Right ventricle myocardium inferior (tissue), 1 donor: ENCODE measurements at places on chromosomes 3 and 15.

DNA sequence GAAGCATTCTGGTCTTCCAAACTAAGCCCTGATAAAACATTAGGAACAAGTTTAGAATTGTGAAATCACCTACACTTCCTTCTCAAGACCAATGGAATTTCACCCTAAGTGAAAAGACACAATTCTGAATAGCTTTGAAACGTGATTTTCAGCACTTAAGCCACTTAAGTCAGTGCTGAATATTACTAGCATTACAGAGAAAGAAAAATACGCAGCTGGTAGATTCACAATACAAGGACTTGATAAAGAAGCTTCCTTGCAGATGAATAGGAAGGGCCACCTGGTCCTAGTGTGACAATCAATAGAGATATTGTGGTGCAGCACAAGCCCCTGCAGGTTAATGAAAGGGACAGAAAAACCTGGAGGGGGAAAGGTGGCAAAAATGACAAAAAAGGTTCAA is 353.1 kb upstream of the ALCAM start:
- no peak for DNase-seq

- DNase-seq = no peak
Observed at GRCh38 chr3:183033746-183034145, 53.4 kb upstream of the DCUN1D1 start.

GRCh38 chr3:119034256-119035013 is at the start of gene IGSF11:
Gene IGSF11, minus strand, starts transcription at chr3:119034846. Its CDS starts 264 bp downstream, at chr3:119034582.
- DNase-seq = peak; percentile 71

- DNase-seq = peak; percentile 93
Observed at GRCh38 chr15:70892002-70892911, at the start of the genes LRRC49 and THAP10. Gene LRRC49, plus strand, starts transcription at chr15:70892826. Its CDS starts 69 bp downstream, at chr15:70892895. Gene THAP10, minus strand, starts transcription at chr15:70892433. Its CDS starts 161 bp downstream, at chr15:70892272.

DNA sequence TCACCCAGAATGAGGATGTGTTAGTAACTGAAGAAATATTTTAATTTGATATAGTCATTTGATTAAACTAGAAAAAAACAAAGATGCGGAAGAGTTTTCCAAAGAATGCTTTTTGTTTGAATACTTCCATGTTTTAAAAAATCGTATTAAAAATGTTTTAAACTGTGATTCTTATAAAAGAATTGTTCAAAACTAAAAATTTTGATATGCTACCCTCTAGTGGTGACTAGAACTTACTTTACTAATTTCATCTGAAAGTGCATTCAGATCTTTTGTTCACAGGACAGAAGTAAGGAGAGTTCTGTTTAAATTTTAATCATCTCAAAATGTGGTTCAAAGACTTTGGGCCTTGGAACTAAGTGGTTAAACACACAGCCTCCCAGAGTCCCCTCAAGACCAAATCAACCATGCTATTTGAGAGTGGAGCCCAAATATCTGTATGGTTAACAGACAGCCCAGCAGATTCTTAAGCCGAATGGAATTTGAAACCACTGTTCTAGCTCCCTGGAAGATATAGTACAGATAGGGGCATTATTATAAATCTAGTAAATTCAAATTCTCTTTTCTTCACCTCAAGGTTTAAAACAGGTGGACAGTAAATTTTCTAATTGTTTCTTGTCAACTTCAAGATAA is 45.2 kb upstream of the SYNPR start:
- no peak for DNase-seq

- no peak for DNase-seq
Observed at GRCh38 chr15:81351651-81352050, 22.4 kb downstream of the TMC3 start.

GRCh38 chr3:169575381-169575780 is 88.1 kb downstream of the MECOM start:
- DNase-seq = no peak

- DNase-seq = no peak
Observed at GRCh38 chr3:49614936-49615335, 59.2 kb upstream of the APEH start.

DNA sequence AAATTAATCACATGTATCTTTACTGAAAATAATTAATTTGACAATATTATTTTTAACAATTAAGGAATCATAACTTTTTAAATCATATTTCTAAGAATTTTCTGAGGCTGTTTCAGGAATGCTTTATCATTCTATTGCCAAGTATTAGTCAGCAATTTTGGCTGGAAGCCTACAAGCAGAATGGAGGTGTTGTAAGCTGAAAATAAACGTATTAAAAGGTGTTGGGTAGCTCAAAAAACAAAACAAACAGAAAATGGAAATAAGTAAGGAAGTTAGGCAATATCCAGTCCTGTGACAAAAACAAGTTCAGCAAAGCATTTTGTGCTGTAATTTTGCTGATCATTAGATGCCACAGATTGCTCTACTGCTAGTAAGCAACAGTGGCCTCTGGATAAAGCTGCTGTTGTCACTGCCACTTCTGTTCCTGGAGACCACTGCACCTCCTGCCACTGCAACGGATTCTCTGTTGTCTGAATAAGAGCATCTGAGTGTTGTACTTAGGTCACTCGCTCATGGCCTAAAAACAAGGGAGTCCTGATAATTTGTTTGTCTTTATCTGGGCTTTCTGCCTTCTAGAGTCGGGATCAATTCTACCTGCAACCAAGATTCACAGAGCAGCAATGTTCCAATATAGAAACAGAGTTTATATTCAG is 63.5 kb upstream of the SLITRK3 start:
- no peak for DNase-seq

DNA sequence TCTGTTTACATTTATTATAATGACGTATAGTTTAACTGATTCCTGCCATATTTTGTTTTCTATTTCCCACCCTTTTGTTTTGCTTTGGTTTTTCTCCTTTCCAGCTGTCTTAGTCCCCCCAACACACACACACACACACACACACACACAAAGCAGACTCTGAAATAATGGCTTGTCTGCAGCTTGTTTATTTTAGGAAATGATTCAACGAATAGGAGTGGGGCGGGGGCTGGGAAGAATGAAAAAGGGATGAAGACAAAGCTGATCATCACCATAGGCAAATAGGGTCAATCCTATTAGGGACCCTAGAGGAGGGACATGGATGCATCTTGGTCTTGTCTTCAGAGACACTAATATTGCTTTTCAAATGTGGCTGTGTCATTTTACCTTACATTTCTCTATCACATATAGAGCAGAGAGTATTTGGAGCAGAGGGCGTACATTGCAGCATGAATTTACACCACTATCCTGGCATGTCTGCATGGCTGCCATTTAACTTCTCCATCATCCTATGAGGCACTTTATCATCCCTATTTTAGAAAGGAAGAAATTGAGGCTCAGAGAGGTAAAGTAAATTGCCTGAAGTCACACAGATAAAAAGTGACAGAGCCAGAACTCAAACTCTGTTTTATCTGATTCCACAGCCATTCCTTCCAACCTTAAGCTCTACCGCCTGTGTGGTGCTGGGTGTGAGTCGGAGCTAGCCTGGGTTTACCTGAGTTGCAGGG is 147.2 kb upstream of the TPM1 start:
- DNase-seq = no peak

- no peak for DNase-seq
Observed at GRCh38 chr3:137792626-137793271, 28.6 kb downstream of the SOX14 start.

DNA sequence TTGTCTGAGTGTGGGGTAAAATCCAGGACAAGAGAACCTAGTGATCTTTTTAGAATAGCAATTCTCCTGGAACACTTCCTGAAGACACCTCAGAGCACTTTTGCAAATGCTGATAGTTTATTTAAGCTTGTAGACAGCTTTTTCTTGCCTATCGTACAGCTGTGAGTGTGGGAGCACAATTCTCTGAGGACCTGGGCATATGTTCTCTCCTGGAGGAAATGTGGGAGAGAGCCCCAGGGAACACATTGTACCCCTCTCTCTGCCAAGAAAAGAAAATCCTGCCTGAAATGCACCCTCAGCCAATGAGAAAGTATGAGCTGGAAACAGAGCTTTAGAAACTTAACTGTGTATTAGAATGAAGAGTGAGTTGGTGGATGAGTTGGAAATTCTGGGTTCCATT is 308.3 kb upstream of the SEMA6D start:
- DNase-seq = no peak

- no peak for DNase-seq
Observed at GRCh38 chr15:52635908-52636307, 43.3 kb downstream of the ATOSA start.

DNA sequence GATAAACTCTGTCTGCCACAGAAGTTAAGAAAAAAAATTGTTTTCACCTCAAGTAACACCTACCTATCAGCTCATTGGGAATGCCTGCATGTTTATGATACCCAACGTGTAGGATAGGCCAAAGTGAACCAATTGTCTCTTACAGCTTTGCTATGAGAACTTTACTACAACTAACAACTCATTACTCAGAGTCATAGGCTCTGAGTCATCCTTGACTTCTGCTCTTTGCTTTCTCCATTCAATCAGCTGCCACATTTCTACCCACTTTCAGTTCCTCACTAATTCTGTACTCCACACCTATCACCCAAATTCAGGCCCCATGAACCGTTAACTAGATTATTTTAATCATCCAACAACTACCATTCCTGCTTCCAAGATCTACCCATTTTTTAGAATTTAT is 843.9 kb downstream of the TUSC7 start:
- no peak for DNase-seq

GRCh38 chr3:161510510-161511260 is 14.1 kb downstream of the OTOL1 start:
- DNase-seq = no peak

DNA sequence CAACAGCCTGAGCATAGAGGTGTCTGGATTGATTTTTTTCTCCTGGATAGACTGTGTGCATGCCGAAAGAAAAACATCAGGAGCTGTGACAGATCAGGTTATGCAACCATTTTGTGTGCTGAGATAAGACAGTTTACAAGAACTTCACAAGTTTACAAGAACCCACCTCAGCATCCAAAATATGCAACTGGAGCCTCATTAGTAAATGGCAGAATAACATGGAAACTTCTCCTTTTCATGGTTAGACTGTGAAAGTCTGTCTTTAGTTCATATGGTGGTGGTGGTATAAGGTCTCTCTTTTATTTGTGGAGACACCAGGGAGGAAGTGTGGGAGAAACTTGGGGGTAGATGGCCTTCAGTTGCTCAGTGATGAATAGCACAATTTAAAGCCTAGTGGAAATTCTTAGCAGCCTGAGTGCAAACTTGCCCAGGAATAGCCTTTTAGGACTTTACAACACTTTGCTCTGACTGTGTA is 3.7 kb upstream of the ZNF609 start:
- DNase-seq = no peak

- no peak for DNase-seq
Observed at GRCh38 chr3:14146381-14147065, 21.7 kb downstream of the TMEM43 start.

- DNase-seq = no peak
Observed at GRCh38 chr3:105399611-105400010, 32.9 kb downstream of the ALCAM start.

- DNase-seq = peak; percentile 83
Observed at GRCh38 chr15:31352339-31352751, 25.7 kb downstream of the KLF13 start.

DNA sequence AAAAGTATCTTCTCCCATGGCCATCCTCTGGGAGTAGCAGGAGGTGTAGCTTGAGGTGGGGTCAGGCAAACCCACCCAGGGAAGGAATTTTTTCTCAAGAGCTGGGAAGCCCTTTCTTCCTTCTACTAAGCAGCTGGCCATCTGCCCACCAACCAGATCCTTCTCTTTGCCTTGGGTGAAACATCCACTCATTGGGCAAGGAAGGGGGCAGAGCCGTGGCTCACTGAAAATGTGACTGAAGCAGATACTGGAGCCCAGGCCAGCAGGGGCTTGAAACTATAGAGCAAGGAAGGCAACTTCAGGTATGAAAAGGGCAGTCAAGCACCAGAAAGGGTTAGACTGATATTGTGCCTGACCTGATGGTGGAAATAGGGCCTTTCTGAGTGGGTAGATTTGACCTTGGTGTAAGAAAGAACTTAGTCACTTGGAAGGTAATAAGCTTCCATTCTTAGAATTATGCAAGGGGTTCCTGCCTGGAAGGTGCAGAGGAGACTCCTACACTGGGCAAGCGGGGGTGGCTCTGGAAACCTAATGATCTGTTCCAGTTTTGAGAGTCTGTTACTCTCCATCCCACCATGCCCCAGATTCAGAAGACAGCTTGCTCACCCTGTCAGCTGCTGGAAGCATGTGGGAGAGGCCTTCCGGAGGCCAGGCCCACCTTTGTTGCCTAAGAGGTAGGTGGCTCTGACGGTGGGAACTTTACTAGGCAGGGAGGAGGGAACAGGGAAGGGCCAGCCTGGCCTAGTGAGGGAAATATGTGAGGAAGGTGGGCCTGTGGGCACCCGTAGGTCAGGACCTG is 22.0 kb upstream of the PLA2G4E start:
- no peak for DNase-seq

DNA sequence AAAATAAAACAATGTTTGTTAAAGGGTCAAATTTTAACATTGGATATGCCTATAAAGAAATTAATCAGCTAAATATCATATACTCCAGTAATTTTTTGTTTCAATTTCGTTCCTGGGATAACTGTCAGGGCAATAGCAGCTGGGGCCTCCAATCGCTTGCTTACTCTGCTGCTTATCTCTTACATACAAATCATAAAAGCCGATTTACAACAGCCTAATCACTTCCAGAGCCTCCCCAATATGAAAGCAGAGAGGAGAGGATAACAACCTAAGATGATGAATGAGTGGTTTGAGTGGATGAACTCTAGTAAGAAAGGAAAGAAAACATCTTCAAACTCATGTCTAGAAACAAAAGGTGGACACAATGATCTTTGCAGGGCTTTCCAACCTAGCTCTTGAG is 80.7 kb upstream of the PSMD6 start:
- DNase-seq = no peak

DNA sequence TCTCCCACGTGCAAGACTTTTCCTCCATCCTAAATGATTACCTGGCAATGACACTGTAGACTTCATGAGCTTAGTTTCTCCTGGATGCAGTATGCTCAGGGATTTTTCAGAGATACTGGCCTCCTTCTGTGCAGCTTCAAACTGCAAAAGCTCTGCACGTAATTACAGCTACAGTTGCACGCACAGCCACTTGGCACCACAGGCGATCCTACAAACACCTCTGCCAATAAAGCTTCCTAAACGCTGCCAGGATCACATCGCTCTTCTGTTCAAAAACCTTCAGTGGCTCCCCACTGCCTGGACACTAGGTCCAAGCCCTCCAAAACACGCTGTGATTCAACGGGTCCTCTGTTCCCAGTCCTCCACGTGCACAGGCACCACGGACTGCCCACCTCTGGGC is 49.5 kb downstream of the NUP210 start:
- DNase-seq = peak; percentile 35

GRCh38 chr15:25797511-25797935 is 65.6 kb downstream of the ATP10A start:
- DNase-seq = no peak
